ENCODE measurements at places on chromosomes 7 and 10. TPM values are rescaled to one million over a fixed set of nuclear protein-coding genes. Genes with fewer than 3 reads are reported as not detected.

The SPDYE2 gene
- 3.2 TPM for polyA plus RNA-seq

GRCh38 chr7:91462316-91462715 is 198.1 kb downstream of the FZD1 start:
- DNase-seq = no peak

- DNase-seq = no peak
Measured at GRCh38 chr7:157557263-157557662, 220.5 kb downstream of the DNAJB6 start.

DNA sequence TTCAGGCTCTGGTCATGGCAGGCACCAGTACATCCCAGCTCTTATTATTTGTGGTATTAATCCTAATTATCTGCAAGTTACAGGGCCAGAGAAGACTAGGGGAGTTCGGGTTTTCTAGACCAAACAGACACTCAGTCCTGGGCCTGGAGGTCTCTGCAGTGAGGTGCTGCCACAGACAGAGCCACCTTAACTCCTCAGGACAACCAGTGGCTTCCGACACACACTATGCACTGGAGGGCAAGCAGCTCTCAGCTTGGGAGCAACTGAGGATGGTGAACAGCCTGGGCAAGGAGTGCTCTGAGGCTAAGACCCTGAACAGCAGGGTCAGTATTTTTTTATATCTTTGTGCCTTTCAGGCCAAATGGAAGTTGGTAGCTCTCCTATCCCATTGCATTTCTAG is 19.0 kb downstream of the ACTA2 start:
- no peak for DNase-seq

- DNase-seq = no peak
Measured at GRCh38 chr10:52631648-52632047, 140.9 kb downstream of the MBL2 start.

- no peak for DNase-seq
Measured at GRCh38 chr10:104036518-104037260, 49.0 kb downstream of the COL17A1 start.

- DNase-seq = peak; percentile 70
Measured at GRCh38 chr7:134547397-134548054, 1.4 kb upstream of the AKR1B15 start.

The ASB10 gene
- polyA plus RNA-seq = not detected

GRCh38 chr10:10368951-10369576 is 648.6 kb upstream of the CELF2 start:
- no peak for DNase-seq

The GPRIN2 gene
- polyA plus RNA-seq = 7.0 TPM

DNA sequence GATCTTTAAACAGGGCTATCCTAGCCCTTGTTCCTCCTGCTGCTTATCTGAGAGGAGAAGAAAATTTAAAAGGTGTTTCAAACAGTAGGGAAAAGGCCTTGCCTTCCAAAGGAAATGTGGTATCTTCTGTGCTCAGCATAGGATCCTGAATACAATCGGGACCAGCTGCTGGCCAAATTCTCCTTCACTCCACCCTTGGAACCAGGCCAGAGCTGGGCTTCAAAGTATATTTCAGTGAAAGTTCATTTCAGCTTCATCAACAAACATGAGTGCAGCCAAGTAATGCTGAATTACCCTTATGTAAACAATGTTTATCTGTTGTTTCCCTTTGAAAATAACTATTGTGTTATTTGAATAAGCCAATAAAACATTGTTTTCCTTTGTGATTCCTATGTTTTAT is 146.5 kb upstream of the MEOX2 start:
- no peak for DNase-seq

The AGAP5 gene
- 31.3 TPM for polyA plus RNA-seq

- no peak for DNase-seq
Measured at GRCh38 chr10:69317626-69318105, 39.4 kb downstream of the HK1 start.

DNA sequence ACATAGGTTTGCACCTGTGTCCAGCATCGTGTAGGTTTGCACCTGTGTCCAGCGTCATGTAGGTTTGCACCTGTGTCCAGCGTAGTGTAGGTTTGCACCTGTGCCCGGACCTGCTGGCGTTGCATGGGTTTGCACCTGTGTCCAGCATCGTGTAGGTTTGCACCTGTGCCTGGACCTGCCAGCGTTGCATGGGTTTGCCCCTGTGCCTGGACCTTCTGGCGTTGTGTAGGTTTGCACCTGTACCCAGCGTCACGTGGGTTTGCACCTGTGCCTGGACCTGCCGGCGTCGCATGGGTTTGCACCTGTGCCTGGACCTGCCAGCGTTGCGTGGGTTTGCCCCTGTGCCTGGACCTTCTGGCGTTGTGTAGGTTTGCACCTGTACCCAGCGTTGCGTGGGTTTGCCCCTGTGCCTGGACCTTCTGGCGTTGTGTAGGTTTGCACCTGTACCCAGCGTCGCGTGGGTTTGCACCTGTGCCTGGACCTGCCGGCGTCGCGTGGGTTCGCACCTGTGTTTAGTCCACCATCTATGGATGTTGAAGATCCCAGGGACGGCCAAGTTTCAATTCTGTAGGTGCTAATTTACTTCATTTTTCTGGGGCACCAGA is 158.0 kb downstream of the WDR37 start:
- no peak for DNase-seq
